Muscle of back (tissue), 13 donors: ENCODE measurements at places on chromosomes 6 and 20.
A peak's percentile ranks its signal among the peaks of the same experiment; 100 is the strongest.

GRCh38 chr6:29651413-29652197, 5.3 kb upstream of the MOG start:
- DNase-seq = no peak

GRCh38 chr6:3764516-3765335, 13.2 kb upstream of the PXDC1 start:
- DNase-seq = no peak

GRCh38 chr6:19465760-19466159, 371.4 kb upstream of the ID4 start:
- no peak for DNase-seq

GRCh38 chr6:16592223-16592911, 168.9 kb downstream of the ATXN1 start:
- DNase-seq = no peak

DNA sequence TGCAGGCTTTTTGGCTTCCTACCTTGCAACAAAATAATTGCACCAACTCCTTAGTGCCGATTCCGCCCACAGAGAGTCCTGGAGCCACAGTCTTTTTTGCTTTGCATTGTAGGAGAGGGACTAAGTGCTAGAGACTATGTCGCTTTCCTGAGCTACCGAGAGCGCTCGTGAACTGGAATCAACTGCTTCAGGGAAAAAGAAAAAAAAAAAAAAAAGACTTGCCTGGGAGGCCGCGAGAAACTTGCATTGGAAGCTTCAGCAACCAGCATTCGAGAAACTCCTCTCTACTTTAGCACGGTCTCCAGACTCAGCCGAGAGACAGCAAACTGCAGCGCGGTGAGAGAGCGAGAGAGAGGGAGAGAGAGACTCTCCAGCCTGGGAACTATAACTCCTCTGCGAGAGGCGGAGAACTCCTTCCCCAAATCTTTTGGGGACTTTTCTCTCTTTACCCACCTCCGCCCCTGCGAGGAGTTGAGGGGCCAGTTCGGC, 420 bp downstream of the SOX4 start:
- DNase-seq = no peak

DNA sequence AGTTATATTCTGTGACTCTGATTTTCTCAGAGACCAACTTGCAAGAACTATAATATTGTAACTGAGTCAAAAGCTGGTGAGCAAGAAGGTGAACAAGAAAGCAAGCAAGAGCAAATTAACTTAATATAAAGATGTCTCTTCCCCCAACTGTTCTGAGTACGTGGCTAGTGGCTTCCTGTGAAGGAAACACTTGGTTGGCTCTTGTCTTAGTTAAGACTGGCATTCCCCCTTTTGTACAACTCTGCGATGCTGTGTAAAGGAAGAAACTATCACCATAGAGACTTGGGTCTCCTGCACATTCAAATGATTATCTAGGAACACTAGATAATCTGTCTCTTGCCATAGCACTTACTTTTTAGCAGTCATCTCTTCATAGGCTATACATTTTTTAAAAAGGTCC, 47.3 kb upstream of the TNFAIP3 start:
- no peak for DNase-seq

DNA sequence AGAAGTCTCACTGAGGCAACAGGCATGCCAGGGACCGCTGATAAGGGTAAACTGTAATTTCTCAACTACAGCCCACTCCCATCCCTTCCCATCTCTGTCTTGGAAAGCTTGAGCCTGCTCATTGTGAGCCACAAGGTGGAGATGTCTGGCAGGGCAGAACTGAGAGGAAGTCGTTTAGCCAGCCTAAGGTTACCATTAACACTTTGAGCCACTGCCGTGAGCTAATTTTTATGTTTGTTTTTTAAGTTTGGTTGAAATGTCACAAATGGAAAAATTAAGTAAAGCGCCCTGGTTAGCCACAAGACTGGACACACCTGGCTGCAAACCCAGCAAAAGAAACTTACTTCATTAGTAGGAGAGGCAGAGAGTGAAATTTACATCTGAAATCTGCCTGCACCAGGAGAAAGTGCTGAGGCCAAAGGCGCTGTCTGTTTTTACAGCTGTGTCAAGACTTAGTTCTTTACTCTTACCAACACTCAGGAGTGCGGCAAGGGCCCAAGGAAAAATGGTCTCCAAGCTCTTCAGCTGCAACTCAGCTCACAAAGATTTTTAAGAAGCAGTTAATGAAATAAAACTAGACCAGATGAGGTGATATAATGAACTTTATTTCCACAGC, 50.0 kb upstream of the FAM83C start:
- DNase-seq = no peak

GRCh38 chr6:157157258-157157657, 166.1 kb downstream of the TMEM242 start:
- DNase-seq = no peak

DNA sequence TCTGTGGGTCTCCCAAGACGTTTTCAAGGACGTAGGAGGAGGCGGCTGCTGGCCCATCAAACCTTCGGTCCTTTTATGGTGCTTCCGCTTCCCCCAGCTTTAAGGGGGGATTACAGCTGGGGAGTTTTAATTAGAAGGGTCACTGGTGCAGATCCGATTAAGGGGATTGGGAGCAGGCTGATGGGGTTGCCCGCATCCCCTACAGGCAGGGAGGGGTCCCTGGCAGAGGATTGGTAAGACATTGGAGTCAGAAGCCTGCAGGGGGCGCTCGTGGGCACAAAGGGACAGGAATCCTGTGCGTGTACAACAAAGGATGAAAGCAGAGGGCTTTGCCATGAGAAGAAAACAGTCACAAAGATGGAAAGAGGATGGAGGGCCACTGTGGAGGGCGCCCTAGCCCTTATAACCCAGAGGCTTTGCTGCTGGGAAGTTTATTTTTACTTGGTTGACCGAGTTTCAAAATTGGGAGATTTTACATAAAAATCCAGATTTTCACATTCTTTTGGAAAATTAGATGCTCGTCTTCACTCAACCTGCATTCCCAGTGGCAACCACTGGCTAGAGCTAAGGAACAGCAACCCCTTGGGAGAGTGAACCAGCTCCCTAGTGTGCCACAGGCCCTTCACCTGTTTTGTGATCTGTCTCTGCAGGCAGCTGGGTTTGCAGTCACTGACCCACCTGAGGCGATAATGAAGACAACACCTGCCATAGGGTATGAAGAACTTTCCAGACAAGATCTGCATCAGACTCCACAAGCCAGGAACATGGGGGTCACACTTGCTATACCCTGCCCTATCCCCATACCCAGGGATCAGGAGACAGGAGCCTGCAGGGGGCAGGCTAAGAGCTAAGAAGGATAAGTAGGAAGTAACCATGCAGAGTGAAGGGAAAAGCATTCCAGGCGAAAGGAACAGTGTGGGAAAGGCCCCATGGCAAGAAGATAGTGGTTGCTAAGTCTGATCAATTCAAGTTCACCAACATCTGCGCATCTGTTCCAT, 97.7 kb downstream of the KCNB1 start:
- peak; percentile 68 for DNase-seq

DNA sequence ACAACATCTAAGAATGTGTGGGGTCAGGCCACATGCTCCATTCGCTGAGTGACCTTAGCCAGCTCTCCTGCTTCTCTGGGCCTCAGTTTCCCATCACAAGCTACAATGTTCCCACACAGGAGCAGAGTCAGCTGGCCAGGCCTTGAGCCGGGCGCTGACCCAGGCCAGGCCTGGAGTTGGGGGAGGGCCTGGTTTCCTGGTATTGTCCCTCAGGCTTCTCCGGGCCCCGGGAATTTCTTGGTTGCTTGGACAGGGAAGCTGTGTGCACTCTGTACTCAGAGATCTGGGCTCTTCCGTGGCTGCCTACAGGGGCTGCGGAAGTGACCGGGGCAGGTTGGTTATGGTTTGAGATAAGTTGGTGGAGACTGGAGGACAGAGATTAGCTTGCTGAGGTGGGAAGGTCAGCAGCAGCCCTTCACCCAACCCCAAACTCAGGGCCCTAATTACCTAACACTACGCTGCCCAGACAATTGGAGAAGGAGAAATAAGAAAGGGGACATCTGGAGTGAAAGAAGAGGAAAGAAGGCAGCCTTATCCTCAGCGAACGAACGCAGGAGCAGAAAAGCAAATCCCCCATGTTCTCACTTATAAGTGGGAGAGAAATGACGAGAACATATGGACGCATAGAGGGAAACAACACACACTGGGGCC, 6.2 kb downstream of the TGM2 start:
- DNase-seq = no peak

DNA sequence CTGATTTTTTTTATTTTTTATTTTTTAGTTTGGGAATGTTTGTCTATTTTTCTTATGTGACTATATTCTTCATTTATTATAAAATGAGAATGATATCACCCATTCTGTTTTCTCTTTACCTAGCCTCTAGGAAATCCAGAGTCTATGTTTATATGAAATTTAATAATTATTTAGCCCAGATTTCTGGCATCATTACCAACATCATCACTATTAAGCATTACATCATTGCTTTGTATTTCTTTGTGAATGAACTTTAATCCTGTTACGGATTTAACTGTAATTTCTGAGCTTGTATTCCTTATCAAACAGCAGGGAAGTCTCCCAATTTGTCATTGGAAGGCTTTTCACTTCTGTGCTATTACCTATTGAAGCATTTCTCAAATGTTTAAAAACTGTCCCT, 72.7 kb upstream of the NOX3 start:
- DNase-seq = no peak

- no peak for DNase-seq
Observed at GRCh38 chr6:41200901-41201763, at the start of gene TREML2. TSS of gene TREML2 (minus strand) at chr6:41201149. CDS start at chr6:41201008, 141 bp downstream.

- DNase-seq = no peak
Observed at GRCh38 chr6:127494240-127494767, 24.8 kb downstream of the MTCL3 start.

GRCh38 chr6:7107578-7108195, at the start of gene RREB1:
TSS of gene RREB1 (plus strand) at chr6:7107961. CDS start at chr6:7181912, 73,951 bp downstream.
- peak; percentile 66 for DNase-seq

DNA sequence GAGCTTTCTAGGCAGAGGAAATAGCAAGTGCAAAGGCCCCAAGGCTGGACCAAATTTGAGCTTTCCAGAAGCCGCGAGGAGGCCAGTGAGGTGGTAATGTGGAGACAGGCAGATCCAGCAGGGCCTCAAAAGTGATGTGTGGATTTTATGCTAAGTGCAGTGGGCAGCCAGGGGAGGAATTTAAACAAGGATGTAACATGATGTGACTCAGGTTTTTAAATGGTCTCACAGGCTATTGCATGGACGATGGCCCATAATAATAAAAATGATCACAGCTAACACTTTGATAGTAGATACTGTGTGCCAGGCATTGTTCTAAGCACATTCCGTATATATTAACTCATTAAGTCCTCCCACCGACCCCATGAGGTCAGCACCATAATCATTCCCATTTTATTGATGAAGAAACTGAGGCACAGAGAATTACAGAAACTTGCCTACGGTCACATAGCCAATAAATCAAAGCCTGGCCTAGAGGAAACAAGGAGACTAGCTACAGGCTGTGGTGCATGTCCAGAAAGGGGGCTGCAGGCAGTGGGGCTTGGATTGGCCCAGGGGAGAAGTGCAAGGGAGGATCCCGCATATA, 18.0 kb upstream of the PREX1 start:
- no peak for DNase-seq

- no peak for DNase-seq
Observed at GRCh38 chr6:39432330-39433025, 110.0 kb upstream of the KCNK16 start.

GRCh38 chr6:170063851-170064602, 226.9 kb downstream of the DLL1 start:
- peak; percentile 50 for DNase-seq

- DNase-seq = no peak
Observed at GRCh38 chr6:82614518-82614917, 250.9 kb downstream of the TPBG start.

DNA sequence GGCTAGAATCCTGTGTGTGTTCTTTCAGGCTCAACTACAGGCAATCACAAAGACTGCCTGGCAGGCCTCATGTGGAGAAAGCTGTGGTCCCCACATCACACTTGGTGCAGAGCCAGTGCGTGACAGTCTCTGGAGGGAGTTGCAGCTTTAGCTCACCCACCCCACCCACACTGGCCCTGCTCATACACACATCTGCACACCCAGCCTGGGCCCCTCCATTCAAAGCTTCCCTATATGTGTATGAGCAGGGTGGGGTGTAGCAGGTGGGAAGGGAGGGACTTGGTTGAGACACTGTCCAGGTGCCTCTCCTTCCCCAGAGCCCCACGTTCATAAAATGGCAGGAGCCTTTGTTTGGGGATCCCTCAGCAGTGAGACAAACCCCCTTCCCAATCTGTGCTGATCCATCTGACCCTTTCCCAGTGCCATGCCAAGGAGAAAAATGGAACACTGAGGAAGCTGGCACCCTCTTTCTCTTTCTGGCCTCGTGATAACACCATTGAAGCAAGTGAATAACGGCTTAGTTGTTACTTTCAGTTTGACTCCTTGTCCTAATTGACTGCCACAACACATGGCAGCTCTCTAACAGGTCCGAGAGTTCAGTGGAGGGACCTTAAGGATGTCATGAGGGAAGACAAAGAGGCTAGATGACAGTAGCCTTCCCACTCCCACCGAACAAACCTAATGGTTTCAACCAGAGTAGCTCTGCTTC, 53.8 kb upstream of the NRSN1 start:
- DNase-seq = no peak

DNA sequence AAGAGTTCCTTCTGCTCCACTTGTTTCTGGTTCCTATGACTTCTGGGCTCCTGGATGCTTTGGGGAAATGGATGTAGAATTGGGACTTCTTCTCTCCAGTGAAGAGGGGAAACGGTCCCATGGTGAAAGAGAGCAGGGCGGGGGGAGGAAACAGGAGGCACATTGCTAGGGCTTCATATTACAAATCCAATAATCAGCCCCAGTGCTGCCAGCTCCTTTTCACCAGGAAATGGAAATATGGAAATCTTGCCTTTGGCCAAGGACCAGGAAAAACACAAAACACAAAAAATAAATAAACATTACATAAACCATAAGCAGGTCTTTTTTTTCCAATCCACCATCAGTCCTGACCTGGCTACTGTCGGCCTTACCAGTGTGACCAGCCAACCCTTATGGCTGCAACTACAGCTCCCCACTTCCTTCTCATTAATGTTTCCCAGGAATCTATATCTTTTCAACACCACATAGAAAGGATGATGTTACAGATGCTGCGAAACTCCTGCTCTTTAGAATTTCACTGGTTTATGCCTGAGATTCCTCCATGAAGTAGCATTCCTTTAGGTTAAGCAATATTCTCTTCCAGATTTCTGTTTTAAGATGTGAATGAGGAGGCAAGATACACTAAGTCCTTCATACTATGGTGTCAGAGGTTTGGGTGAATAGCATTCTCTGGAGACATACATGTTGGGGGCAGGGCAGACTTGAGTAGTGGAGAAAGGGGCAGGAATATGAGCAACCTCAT, 2.0 kb downstream of the PI3 start:
- no peak for DNase-seq
